ENCODE measurements at places on chromosomes 16 and 17.

- no peak for DNase-seq
These were observed 277.9 kb upstream of the MON1B start for GRCh38 chr16:76913046-76913445.

DNA sequence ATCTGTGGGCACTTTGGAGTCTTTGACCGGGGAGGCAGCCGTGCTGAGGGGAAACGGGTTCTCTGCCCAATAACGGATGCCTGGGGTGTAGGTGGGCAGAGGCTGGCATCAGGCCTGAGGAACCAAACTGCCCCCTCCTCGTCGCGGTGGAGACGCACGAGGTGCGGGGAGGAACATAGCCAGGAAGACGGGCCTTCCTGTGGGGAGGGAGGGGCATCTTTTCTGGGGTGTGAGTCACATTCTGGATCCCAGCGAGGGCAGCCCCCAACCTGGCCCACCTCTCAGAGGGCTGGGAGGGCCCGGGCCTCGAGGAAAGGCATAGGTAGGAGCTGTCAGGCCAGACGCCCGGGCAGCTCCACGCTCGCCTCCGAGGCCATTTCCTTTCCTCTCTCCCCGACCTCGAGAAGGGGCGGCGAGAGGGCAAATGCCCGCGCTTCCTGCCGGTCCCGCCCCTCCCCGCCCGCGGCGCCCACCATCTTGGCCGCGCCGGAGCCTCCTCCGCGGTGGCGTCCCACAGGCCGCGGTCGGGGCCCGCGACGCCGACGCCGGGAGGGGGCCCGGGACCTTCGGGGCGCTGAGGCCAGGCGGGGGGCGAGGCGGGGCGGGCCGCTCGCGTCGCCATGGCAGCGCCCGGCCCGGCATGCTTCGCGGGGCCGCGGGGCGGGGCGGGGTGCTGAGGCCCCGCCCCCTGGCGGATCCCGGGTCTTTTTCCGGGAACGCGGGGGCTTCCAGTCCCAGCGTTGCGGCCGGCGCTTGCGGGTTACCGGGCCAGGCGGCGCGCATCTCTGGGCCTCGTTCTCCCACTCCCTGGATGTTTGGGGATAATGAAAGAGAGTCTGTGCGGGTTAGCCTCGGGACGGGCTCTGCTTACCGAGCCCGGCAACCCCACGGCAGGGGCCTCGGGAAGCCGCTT is 13.2 kb downstream of the RAI1 start:
- peak; percentile 84 for DNase-seq

- no peak for DNase-seq
These were observed 4.0 kb downstream of the BHLHA9 start for GRCh38 chr17:1274245-1274608.

- no peak for DNase-seq
These were observed 118.5 kb downstream of the MAF start for GRCh38 chr16:79482011-79482410.

GRCh38 chr16:19346335-19346922 is 60.9 kb downstream of the CLEC19A start:
- no peak for DNase-seq

- no peak for DNase-seq
These were observed 409.9 kb downstream of the SLC39A11 start for GRCh38 chr17:72682605-72683004.

GRCh38 chr17:48541577-48542113 is 3.3 kb downstream of the HOXB2 start:
- DNase-seq = no peak

DNA sequence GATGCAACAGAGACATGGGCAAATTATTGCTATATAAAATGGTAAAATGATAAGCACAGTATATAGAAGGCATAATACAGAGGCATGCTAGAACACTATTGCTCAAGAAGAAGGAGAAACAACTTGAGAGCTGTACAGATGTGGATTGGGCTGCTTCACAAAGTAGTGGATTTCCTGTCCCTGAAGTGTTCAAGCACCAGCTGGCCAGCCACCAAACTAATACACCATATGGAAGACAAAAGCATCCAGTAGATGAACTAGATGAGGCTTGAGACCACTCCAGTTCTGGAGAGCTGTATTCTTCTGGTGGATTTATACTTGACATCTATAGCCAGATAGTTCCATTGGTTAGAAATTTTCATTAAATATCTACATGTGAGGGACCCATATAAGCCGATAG is 134.1 kb upstream of the GNAO1 start:
- no peak for DNase-seq

DNA sequence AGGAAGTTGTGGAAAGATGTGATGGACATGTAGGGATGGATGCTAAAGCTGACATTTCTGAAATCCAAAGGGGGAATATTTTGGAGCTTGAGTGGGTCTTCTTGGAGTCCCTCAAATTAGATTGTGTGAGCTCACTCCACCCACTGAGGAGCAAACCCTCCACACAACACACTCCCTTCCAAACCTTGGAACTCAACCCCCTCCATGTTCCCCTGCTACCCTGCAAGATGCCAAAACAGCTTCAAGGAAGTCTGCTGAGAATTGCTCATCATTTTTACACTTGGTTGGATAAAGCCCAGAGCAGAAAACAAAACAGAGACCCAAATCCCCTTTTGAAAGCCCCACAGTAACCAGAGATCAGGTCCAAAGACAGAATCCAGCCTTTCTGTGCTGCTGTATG is 103.3 kb upstream of the ERCC4 start:
- DNase-seq = no peak

GRCh38 chr16:4381072-4381934 is 9.7 kb downstream of the VASN start:
- DNase-seq = no peak

DNA sequence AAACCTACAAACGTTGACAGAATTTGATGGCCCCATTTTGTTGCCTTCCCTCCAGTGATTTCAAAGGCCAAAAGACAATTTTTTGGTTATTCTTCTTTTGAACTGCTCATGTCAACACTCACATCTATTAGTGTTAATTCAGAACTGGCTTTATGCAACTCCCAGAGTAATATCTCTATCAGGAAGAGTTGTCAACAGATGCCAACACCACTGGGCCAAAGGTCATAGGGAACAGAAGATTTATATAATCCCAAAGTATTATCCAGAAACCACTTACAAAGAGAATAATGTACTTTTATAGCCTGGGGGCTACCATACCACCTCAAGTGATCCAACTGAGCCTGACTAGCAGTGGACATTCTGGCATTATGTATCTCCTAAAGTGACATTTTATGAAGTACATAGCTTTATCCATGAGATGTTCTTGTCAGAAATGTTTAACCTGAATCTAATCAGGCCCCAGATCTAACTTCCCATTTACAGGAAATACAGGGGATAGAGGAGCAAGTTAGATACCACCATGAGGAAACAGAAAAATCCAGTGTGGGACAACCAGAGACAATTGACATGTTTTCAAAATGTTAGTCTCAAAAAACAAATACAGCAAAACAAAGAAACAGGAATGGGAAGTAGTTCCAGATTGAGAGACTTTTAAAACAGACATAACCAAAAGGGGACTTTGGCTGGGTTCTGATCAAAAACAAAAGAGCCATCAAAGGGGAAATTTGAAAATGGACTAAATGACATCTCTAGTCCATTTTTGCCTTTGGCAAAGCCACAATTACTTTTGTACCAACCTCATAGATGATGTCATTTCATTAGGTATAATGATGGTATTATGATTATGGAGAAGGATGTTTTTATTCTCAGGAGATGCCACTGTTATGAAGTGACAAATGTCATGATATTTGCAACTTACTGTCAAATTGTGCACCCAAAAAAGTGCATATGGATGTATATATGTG is 18.5 kb downstream of the FAM117A start:
- no peak for DNase-seq

- no peak for DNase-seq
These were observed 33.8 kb downstream of the VWA3A start for GRCh38 chr16:22126037-22126558.

GRCh38 chr17:74877592-74878548 is 5.1 kb upstream of the FDXR start:
- DNase-seq = peak; percentile 67

- DNase-seq = no peak
These were observed 69.3 kb downstream of the GNAO1 start for GRCh38 chr16:56260378-56261160.

DNA sequence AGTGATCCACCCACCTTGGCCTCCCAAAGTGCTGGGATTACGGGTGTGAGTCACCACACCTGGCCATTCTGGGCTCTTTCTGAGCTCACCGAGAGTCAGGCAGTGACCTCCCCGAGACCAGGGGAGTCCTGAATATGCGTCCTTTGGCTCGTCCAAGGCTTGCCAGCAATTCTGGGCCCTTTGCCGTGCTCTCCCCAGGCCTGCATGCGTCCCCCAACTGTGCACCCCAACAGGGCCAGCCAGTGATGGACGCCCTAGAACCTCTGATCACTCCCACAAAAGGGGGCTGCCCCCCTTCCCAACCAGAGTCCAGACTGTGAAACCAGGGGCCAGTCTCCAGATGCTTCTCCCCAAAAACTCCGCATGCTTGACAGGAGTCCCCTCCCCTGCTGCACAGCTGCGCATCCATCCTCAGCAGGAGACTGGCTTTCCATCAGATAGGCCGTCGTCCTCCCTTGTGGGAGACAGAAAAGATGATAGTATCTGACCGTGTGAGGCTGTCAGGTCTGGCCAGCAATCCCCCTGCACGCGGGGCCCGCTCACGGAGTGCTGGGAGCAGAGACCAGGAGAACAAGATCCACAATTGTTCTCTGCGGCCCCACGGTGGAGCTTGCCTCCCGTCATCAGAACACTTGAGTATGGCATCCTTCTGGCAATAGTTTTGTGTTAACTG is 15.5 kb downstream of the HS3ST6 start:
- no peak for DNase-seq

DNA sequence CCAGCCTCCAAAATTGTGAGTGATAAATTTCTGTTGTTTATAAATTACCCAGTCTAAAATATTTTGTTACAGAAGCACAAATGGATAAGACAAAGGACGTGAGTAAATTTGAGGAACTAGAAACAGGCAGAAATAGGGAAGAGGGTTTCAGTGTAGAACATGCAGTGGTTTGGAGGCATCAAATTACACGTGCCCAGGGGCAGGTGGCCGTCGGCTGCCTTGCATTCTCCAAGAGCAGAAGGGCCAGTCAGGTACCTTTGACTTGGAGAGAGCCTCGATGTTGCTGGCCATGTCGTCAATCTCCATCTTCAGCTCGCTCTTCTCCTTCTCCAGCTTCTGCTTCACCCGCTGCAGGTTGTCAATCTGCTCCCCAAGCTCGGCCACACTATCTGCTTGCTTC is 54.3 kb downstream of the MYH13 start:
- DNase-seq = no peak

DNA sequence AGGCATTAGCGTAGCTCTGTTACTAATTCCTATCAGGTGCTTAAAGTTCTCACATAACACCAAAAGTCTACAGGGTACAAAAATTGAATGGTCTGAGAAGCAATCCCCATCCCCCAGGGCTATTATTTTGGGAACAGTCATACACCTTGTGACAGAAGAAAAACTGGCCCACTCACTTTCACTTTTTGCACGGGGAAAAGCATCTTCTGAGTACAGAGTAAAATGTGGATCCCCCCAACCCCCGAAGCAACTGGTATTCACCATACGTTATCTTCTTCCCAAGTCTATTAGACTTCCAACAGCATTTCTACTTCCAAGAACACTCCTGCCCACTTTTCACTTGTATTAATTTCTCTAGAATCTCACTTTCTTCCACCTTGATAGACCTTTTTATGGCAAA is 11.8 kb downstream of the GGA3 start:
- DNase-seq = no peak

DNA sequence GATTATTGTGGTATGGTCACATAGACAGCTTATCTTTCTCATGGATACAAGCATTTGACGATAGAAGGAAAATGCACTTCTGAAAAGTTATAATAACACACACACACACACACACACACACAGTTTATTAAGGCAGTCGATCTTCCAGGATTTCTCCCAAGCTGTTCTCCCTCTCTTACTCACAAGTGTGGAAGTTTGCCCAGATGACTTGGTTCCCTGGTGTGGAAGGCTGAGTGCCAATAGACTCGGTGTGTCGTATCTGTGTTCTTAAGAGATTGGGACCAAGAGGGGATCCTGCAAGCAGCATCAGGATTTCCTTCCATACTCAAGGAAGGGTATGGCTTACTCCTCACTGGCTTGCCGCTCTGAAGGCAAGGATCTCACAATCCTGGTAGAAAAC is 279.6 kb downstream of the HS3ST3B1 start:
- no peak for DNase-seq

DNA sequence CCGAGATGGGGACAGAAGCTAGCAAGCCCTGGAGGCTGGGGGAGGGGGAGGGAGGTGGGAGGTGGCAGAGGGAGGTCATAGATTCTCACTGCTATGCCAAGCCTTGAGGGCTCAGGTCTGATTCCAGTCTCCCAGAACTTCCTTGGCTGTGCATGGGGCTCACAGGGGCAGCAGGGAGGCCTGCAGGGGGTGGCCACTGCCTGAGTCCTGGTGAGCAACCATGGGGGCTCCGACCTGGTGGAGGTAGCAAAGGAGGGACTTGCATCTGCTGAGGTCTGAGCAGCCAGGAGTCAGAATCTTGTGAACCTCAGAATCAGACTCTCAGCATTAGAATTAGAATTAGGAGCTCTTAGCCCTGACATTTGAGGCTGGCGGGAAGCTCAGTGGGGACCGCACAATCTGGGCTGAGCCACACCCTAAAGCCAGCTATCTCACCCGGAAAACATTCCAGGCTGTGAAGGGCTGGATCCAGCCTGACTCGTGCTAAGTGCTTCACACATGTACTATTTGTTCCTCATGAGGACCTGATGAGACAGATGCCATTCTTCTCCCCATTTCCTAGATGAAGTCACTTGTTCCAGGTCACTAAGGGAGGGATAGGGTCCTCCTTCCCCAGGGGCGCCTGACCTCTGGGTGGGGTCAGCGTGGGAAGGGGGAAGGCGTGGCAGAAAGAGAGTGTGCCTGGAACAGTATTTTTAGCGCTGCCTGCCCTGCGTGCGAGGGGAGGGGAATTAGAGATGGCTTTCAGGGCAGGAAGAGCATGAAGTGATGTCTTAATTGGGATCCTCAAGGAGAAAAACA is 17.3 kb upstream of the KCNJ12 start:
- peak; percentile 52 for DNase-seq

Measured in urothelium cell line (cell line).